ENCODE measurements at places on chromosomes 3 and 15.

GRCh38 chr15:66486887-66487286 is 10.7 kb downstream of the SNAPC5 start:
- DNase-seq: no peak

DNA sequence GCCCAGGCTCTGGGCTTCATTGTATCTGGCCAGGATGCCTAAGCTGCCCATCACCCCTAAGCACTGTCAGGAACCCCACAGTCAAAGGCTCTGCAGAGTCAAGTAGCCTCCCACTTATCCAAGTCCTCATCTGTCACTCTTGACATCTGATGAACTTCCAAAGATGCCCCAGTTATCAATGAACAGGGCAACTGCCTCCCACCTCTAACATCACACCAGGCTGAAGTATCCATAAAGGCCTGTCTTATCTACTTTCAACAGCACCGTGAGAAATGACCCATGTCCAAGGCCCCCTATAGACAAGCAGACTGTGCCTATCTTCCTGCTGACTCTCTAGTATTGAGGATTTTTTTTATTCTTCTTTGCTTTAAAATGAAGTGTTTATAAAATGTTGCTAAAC is 56.4 kb downstream of the TRIM69 start:
- DNase-seq: no peak

GRCh38 chr15:100224206-100225185 is 117.3 kb downstream of the ADAMTS17 start:
- DNase-seq: no peak

GRCh38 chr15:78035861-78036476 is 41.5 kb downstream of the TBC1D2B start:
- DNase-seq: no peak

DNA sequence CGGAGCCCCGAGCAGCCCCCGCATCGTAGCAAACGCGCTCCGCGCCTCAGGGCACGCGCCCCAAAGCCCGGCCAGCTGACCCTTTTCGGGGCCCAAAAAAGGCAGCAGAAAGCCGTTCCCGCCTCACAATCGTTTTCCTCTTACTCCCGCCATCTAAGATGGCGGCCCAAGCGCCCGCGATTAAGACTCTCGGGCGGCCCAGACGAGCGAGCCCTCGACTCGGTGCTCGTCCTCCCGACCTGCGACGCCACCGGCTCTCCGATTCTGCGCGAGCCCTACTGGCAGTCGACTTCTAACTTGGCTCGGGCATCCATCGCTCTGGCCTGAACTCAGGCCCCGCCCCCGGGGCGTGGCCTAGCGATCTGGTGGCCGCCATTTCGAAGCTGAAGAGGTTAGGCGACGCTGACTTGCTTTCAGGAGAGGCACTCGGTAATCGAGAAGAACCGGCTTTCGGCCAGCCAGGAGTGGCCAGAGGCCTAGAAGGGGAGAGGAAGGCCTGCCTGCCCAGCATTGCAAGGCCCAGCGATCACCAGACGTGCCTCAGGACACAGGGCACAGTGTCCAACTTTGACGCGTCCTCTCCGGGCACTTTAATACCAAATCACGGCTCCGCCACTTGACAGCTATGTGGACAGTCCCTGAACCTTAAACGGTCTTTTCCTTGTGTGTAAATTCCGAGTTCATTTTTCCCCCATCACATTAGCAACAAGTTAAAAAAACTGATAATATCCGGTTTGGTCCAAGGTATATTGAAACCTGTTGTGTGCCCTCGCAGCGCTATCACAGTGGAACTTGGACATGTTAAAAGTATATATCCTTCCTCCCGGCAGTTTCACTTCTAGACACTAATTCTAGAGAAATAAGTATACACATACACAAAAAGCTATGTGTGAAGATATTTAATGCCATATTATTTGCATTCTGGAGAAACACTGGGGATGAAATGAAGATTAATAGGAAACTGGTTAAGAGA is at the start of gene RAF1:
RAF1 (minus strand) TSS at position 182 of the 973 bp plus-strand sequence. CDS start 45,396 bp downstream, outside the sequence.
- DNase-seq: peak; percentile 98

DNA sequence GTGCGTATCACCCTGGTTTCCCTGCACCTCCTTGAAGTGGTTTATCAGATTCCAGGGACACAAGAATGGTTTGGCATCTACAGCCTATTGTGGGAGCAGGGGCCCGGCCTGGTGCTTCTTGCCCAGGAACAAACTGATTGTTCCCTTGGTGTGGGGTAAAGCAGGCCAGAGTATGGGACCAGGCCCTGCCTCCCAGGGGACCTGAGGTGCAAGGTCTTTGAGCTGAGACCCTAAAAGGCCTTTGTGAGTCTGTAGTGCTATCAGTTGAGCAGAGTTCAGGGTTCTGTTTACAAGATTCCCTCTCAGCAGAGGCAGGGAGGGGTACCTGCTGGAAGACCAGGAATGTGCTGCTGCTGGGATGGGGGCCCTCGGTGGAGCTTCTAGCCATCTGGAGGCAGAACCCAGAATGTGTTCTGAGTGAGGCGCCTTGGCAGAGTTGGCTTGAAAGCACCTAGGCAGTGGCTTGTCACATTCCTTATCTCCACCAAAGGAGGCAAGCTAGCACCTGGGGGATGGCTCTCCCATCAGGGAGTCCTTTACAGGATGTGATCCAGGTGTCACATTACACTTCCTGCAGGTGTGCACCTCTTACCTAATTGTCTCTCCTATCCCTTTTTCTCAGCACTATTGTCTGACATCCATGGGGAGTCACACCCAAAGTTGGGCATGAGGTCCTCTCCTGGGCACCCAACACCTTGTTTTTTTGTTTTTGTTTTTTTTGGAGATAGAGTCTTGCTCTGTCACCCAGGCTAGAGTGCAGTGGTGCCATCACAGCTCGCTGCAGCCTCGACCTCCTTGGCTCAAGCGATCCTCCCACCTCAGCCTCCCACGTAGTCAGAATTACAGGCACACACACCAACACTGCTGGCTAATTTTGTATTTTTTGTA is 13.1 kb downstream of the FLNB start:
- DNase-seq: no peak

DNA sequence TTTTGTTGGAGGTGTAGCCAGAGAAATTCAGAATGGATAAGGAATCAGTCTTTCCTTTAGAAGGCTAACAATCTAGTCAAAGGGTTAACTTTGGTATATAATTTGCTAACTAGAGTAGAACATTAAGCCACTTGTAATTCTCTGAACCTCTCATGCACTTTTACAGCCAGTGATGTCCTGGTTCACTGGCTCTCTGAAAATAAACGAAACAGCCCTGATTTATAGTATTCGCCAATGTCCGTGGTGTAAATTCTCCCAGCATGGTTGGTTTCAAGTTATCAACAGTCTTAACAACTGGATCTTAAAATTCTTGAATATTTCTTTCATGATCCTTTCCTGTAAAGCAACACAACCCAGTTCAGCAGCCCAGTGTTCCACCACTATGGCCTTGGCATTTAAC is 500.4 kb upstream of the CDIN1 start:
- no peak for DNase-seq

GRCh38 chr3:109784285-109784684 is 446.9 kb upstream of the DPPA4 start:
- DNase-seq: no peak
